ENCODE measurements at places on chromosomes 1 and 21.

DNA sequence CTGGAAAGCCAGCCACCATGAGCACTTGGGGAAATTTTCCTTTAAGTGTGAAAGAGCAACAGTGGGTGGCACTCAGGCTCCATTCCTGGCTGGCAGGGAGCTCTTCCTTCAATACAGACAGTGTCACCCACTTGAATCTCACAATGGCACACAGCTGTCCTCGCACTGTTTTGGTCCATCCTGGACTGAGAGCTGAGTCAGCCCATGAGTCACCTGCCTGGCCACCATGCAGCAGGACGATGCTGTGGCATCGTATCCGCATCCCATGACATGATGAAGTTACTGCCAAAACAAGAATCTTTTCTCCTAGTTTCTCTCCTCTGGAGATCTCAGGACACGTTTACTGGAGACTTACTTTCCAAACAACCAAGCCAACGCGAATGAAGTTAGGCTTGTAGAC is 6.0 kb downstream of the TMPRSS2 start:
- no peak for DNase-seq

GRCh38 chr1:9293533-9294404 is 1.1 kb downstream of the SPSB1 start:
- DNase-seq: no peak

DNA sequence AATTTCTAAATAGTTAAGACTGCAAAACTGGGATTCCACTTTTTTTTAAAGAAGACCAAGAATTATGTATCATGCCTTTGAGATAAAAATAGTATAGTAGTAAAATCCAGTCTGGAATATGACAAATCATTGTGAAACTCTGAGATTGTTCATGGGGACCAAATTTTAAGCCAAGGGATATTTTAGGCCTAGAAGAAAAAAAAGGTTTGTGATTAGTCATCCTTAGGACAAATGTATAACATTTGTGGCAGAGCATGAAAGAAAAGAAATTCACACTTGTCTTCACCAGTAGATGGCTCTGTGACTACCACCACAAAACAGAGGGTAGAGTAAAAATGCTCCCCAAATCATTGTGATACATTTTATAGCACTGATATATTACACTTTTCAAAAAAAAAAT is 226.1 kb downstream of the KCTD3 start:
- no peak for DNase-seq

- no peak for DNase-seq
Observed at GRCh38 chr1:6224718-6225117, 11.0 kb downstream of the ICMT start.

DNA sequence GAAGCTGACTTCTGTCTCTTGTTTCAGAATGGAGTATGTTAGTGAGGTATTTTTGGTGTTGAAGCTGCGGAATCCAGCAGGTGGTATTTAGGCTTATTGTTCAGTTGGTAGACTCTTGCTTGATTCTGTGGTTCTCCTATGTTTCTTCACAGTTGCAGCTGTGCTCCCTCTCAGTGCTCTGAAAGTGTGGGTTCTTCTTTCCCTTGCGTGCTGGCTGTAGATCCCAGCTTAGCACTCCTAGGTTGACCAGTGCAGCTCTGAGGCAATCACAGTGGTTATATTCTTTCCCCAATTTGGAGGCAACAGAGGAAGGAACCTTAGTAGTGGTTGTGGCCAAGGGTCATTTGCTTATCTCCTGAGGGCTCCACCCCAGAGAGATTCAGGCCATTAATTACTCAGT is 269.2 kb upstream of the NRIP1 start:
- DNase-seq: no peak

GRCh38 chr21:35102488-35103371 is 53.6 kb upstream of the RUNX1 start:
- no peak for DNase-seq
